ENCODE measurements at places on chromosomes 5 and 9.

DNA sequence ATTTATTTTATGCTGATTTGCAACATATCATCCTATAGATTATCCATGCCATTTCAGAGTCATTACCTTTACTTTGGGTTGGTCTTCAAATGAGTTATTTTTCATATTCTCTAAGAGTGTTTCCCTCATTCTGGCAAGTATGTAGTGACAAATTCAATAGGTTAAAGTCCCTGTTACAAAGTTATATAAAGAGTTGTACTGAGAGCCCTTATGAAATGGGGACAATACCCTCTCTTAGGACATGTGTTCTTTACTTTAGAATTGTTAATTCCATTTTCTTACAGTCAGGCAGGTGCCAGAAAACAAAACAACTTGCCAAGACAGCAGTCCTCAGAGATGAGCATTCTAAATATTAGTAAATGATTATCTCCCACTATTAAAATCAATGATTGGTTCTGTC, 6.0 kb downstream of the ALDH1A1 start:
- no peak for DNase-seq

DNA sequence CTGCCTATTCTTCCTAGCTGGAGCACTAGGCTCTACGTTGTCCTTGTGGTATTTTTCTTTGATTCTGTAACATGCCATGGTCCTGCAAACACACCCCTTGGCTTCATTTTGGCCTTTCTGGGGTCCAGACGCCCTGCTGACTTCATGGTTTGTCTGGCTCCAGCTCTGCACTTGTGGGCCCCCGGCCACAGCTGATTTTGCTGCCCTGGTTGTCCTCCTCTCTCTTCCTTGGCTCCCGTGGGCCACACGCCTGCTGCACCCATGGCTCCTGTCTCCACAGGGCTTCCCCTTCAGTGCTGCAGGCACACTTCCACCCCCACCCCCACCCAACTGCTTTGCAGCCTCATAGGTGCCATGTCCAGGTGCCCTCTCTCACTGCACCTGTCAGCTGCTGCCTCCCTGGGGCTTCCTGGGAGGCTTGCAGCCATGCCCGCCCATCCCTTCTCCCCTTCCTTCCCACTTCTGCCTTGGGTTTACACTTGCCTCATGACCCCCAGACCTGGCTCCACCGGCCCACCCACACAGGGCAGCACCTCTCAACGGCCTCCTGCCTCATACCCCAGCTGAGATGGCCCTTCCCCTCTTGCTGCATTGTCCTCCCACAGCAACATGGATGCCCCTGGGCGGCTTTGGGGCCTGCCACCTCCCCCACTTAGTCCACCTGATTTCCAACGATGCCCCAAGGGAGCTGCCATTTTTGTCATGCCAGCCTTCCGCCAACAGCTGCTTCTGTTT, 25.6 kb downstream of the SLC6A3 start:
- DNase-seq, result no peak

DNA sequence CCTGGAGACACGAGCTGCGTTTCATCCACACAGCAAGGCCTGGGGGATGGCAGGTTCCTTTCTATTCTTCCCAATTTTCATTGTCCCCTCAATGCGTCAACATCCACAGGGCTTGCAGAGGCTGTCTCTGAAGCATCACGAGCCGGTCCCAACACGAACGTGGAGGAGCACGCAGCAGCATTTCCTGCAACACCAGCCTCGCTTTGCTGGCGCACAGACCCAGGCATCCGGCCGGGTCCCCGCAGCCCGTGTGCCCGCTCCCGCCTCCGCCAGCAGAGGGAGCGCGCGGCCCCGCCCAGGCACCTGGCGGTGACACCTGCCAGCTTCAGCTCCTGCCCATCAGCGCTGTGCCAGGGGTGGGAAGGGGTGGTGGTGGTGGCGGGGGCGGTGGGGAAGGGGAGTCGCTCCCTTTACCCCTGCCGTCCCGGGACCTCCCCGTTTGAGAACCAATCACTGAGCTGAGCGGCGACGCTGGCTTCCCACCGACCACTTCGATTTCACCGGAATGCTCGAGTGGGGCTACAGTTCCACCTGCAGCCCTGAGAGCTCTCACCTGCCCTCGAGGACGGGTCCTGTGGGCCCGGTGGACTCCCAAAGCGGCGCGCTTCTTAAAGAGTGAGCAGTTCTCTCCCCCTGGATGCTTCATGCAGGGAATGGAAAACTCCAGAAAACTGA, 464.5 kb downstream of the ICE1 start:
- peak; percentile 3 for DNase-seq

GRCh38 chr5:148856009-148856367, 29.6 kb downstream of the ADRB2 start:
- DNase-seq, result no peak

DNA sequence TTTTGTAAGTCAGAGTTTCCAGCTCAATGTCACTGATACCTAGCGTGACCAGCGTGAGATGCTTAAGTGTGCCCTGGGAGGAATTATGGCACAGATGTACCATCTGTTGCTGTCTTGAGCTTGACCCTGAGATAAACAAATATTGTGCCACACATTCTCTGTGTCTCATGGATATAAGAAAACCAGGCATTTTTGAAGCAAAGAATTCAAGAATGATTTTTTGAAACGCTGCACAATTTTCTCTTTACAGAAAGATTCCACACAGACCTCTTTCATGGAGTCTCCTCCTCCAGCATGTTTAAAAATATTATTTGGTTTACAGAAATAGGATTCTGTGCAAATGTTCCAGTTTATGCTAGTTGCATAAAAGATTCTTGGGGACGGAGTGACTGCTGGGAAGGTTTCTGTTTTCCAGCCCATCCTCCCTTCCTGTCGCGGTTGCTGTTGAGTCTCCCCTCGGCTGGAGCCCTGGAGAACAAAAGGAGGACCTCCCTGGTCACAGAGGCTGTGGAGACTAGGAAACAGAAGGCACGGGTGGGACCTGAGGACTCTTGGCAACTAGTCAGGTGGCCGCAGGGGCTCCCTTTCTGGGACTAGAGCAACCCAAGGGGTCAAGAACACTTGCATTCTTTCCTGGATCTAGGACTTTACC, 120.8 kb downstream of the RASGRF2 start:
- no peak for DNase-seq

DNA sequence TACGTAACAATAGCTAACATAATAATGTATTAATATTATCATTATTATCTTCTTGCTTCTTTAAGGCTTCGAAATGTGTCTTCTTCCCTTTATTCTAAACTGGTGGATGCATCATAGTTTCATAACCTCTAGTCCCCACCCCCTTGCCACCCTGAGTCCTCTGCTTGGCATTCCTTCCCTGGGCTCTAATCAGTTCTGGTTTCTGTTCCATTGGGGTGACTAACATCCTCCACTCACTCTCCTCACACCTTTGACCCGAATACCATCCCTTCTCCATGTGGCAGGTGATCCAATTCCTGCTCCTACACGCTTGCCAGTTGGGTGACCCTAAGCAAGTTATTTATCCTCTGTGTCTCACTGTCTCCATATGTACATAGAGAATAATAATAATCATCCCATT, 286.1 kb downstream of the TRPM3 start:
- no peak for DNase-seq

GRCh38 chr5:88377705-88378656, 109.3 kb upstream of the TMEM161B start:
- no peak for DNase-seq

DNA sequence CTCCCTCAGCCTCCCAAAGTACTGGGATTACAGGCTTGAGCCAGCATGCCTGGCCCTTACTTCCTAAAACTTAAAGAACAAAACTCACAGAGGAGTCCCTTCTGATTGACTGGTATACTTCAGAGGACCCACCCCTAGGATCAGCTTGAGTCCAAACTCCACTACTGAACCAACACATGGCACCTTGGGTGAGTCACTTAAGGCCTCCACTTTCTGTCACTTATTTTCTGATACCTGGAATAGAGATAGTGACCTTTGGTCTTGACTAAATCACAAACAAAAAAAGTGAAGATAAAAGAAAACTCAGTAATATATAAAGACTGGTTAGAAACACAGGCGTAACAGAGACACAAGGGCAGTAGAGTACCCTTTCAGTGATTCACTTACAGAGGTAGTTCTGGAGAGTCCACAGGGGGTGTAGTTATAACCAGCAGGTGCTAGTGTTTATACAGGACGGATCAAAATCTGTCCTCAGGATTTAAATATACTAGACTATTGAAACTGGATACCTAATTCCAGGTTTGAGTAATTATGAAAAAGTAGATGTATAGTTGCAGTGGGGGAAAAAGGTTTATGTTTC, 274.3 kb upstream of the ANKRD55 start:
- DNase-seq, result peak; percentile 80

DNA sequence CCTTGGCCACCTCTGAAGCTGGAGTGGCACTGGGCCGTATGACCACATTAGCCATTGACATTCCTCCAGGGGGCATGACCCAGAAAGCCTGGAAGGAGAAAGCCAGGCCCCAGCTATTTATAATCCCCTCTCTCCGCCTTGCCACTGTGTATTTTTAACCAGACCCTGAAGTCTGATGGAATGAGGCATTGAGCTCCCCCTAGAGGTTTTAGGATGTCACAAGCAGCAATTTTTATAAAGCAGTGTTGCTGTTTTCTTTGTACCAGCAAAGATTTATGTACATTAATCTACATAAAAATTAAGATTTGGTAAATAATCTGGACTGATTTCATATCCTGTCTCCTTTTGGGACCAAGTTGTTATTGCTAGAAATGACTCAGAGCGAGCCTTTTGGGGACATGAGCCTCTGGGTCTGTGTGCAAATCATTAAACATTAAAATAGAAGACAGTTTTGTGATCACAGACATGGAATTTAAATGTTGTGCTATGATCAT, 127.1 kb downstream of the TRIO start:
- peak; percentile 72 for DNase-seq

GRCh38 chr9:133375116-133375723, 640 bp downstream of the SURF4 start:
- DNase-seq, result peak; percentile 67

- peak; percentile 91 for DNase-seq
These were observed 7.5 kb upstream of the RFK start for GRCh38 chr9:76401580-76402354.

DNA sequence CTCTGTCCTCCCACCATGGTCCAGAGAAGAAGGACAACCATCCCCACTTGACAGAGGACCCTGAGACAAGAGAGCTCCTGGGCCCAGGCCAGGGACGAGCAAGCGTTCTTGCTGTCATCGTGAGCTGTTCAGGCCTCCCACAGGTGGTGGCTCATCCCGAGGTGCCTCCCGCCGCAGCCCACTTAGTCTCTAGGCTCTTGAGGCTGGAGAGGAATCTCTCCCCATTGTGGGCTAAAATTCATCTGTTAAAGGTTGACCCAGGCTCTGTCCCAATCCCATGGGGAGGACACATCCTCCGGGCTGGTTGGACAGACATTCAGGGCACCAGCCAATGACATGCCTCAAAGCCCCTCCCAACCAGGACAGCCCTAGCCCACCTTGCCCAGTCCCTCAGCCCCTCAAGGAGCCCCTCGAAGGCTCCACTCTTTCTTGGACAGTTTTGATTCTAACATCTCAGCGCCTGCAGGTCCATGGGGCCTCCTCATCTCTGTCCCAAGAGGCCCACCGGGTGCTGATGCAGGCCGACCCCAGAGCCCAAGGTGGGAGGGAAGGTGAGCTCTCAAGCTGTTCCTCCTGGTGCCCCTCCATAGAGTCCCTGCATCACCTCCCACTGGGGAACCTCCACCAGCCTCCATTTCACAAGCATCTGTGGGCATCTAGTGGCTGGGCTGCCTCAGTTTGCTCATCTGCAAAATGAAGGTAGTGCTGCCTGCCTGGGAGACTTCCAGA, 52.9 kb downstream of the BARX1 start:
- no peak for DNase-seq

- no peak for DNase-seq
These were observed 482.0 kb downstream of the DTWD2 start for GRCh38 chr5:118506217-118506852.

DNA sequence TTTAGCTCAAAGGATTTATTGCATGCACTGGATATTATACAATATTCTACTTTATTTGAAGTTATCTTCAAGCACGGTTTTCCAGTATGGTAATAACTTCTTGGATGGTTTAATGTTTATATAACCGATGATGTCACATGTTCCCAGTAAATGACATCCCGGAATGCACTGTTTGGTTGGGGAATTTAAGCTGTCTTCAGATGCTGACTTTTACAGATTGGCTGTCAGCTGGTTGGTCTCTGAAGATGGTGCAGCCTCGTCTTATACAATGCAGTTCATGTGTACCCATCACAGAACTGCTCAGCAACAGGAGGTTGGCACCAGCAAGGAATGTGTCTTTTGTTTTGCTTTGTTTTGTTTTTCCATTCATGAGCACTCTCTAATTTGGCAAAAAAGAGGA, 143.8 kb downstream of the PRKACG start:
- DNase-seq, result no peak

- no peak for DNase-seq
These were observed 70.7 kb downstream of the PAX5 start for GRCh38 chr9:36963346-36963745.

- no peak for DNase-seq
These were observed 34.5 kb upstream of the MED10 start for GRCh38 chr5:6412811-6413210.

- no peak for DNase-seq
These were observed 5.1 kb downstream of the GLRX start for GRCh38 chr5:95817430-95817829.

DNA sequence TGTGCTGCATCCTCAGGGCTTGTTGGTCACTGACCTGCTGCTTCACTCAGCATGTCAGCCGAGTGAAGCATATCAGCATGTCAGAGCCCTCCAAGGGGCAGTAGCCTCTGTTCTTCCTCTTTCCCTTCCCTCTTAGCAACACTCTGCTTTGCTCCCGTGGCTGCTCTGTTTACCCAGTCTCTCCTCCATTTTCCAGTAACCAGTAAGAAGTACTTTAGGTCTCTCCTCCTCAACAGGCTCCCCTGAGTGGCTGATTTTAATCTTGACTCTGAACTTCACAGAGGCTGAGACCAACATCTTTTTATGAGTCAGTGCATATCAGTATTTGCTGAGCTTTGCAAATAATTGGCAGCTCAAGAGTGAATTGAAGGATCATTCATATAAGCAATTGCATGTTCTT, 18.6 kb upstream of the ADRB2 start:
- no peak for DNase-seq

- DNase-seq, result no peak
These were observed 567.4 kb downstream of the CCDC171 start for GRCh38 chr9:16120231-16120641.

DNA sequence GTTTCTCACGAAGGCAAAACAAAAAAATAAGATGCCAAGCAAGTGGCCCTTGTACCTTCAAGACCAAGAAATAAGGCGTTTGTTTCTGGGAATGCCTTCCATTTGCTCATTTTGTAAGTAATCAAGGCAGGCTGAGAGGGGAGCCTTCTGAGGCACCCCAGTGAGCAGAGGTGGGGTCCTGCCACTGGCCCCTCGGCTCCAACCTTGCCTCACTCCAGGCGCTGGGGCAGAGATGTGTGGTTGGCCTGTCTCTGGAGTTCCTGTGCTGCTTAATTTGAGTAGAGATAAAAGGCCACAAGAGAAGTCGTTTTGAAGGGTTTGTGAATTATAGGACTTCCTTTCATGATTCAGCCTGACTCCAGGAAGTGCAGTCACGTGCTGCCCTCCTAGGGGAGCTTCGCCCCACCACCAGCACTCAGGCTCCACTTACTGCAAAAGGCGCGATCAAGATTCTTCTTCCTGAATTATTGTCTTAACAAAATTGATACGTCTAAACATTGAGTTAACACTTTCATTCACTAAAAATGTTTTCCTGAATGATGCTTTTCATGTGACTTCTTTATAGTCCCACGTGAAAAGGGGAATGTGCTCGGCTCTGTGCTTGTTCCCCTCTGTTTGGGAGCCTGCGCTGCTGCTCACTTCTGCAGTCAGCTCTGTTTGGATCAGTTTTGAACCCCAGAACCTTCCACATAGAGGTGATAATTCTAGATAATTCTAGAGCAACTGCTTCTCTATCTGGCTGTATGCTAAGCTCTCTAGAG, 13.7 kb downstream of the SYK start:
- no peak for DNase-seq

Data from HepG2 (cell line).